ENCODE measurements at places on chromosomes 11 and 22.

- ATAC-seq, result peak; percentile 2
Observed at GRCh38 chr22:20131859-20132685, 468 bp downstream of the ZDHHC8 start.

- no peak for ATAC-seq
Observed at GRCh38 chr11:106480581-106481190, 403.2 kb downstream of the AASDHPPT start.

DNA sequence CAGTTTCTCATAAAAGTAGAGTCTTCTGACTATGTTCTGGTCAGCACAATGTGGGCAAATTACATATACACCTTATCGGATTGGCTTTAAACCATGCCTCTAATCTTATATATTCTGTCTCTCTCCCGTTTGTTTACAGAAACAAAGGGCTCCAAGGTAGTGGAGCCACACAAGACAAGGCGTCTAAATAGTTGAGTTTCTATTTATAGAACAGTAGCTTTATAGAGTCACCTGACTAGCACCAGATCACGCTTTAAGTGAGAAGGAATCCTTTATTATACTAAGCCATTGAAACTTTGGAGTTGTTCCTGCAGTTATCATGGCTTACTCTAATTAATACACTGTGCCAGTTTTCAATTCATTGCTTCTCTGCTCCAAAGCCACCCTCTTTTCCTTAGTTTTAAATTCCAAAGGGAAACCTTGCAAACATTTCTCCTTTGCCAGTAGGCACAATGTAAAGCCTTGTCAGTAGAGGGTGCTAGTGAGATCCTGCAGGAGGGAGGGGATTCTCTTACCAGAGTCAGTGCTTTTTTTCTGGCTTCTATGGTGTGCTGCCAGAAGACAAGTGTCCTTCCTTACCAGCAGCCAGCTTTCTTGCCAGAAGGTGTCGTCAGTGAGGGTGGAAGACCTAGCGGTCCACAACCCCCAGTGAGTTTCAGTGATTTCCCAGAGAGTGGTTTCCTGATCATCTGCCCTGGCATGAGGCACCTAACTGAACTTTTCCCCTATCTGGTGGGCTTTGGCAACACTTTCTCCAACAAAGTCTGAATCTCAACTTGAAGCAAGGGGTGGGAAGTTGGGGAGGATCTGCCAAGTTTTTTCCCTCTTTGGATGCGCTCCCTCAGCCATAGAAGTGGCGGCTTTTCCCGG, 71.7 kb downstream of the RAB38 start:
- no peak for ATAC-seq

DNA sequence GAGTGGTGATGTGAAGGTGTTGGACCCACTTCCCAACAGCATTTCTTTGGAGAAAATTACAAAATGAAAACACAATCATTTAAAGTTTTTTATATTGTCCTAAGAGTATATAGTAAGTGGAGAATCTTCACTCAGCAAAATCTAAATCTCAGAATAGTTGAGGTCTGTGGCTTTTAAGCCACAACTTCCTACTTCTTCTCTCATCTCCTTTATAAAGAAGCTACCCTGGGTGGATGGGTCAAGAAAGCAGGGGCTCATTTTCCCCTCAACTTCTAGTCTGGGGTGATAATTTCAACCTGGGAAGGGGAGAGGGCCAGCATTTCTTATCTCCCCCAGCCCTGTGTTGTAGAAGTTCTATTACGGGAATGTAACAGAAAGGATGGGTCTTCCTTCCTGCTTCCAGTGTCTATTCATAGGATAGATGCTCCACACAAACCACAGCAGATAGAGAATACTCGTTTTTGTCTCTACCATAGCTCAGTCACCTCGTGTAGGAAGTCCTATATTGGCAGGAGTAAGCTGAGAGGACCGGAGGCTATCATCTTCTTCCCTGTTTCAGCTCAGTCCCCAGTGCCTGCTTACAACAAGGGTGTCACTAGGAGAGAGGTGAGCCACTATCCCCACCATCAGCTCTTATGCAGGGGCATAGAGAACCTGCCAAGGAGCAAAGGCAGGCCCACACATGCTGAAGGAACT, 341.5 kb downstream of the CASP12 start:
- ATAC-seq, result no peak

DNA sequence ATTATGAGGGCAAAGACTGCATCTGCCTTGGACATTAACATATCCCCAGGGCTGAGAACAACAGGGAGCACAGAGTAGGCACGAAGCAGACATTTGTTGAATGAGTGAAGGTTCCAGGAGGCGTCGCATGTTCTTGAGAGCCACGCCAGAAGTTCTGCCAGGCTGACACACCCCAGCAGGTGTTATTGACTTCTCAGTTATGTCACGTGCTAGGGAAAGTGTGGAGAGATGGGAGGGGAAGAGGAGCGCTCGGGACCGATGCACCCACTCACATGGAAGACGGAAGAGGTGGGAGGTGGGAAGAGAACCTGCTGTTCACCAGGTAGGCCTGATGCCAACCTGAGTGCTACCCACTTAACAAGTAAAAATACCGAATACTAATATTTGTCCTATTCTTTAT, 232.8 kb downstream of the LARGE1 start:
- ATAC-seq, result no peak

- ATAC-seq, result no peak
Observed at GRCh38 chr11:8080069-8080670, 841 bp upstream of the TUB start.

GRCh38 chr22:44595841-44596341, 97.9 kb upstream of the RTL6 start:
- ATAC-seq, result no peak

- no peak for ATAC-seq
Observed at GRCh38 chr11:126231725-126232459, 20.3 kb downstream of the FAM118B start.

DNA sequence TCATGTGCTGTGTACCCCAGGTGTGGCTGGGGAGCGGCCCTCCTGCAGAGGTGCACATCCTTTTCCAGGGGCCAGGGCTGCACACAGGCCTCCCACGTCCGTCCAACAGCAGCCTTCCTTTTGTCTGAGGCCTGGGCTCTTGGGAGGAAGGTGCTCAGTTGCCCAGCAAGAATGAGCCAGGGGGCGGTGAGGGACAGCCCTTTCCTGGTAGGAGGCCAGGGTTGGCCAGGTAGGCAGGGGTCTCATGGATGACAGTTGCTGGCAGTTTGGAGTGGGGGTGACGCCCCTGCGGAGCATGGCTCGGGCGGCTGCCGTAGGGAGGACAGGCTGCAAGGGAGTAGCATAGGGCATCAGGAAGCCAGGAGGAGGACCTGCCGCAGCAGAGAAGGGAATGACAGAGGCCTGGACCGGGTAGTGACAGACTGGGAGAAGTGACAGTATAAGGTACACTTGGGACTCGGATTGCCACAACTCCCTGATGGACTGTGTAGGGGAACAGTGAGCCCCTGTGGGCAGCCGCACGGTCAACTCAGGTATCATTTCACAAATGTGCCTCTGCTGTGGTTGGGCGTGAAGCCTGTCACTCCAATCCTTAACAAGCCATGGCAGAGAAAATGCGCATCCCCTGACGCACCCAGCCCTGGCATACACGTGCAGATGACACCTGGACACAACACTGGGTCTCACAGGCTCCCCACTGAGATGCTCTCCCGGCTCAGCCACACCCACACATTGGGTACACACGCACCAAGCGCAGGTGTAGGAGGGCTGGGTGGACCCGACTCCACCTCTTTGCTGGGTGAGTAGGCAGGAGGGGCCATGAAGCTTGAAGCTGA, 79.7 kb downstream of the DGCR2 start:
- no peak for ATAC-seq

DNA sequence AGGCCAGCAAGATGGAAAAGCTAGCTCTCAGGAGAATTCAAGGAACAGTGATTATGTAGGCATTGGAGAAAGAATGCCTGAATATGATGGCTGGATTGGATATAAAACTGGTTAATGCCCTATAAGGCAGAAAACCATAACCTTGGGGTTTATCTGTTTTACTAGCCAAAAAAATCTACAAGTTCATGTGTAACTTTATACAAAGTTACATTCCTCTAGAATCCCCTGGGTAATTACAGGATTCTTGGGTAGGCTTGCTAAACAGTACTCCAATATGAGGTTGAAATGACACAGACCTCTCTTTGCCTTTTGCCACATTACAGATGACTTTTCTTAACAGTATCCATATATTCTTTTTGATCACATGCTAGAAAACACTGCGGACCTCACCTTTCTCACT, 26.0 kb downstream of the TSPAN18 start:
- ATAC-seq, result no peak

DNA sequence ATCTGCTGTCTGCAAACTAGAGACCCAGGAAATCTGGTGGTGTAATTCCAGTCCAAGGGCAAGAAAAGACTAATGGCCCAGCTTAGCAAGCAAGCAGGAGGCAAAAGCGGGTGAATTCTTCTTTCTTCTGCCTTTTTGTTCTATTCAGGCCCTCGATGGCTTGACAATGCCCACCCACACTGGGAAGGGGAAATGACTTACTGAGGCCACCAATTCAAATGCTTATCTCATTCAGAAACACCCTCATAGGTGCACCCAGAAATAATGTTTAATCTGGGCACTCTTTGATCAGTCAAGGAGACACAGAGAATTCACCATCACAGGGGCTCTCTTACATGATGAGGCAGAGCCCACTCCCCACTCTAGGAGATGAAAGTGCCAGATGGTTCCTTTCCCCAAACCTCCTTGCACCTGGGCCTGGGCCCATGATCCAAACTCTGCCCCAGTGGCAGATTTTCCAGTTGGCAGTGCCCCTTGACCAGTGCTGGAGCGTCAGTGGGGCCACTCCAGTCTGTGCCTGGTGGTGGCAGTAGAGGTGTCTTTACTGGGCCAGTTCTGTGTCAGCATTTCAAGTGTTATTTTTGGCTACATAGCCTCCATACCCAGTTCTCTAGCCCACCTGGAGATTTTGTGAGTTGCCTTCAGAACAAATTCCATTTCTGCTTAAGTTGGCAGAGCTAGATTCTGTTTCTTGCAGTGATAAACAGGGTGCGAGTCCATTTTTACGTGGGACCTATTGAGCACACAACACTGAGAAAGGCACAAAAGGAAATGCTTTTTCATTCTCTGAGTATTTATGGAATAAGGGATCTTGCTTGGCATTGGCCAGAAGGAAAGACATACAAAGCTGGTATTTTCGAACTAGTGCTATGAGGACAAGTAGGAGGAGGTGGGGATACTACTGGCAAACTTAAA, 7.5 kb downstream of the ELMOD1 start:
- peak; percentile 46 for ATAC-seq

DNA sequence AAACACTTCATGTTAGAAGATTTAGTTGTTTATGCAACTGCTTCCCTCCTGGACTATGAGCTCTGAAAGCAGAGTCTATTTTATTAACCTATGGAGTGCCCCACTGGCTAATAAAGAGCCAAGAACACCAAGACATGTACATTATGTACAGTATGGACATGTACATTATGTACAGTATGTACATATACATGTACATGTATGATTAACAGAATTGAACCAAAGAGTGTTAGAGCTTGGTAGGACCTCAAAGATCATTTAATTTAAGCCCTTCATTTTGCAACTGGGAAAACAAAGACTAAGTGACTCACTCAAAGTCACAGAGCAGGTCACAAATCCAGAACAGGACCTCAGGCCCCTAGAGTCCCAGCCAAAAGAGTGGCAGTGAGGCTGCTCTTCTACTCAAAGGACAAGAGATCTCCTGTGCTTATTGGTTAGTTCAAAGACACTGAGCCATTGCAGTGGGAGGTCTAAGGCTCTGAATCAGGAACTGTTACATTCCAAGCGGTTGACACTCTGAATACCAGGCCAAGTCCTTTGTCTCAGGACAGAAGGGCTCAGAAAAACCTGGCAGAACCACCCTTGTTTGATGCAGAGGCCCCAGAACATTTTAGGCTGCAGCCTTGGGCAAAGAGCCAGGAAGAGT, 103.8 kb downstream of the FAM168A start:
- no peak for ATAC-seq

GRCh38 chr11:128405112-128405511, 182.2 kb downstream of the ETS1 start:
- no peak for ATAC-seq

GRCh38 chr11:11436715-11437313, 83.8 kb upstream of the CSNK2A3 start:
- no peak for ATAC-seq

DNA sequence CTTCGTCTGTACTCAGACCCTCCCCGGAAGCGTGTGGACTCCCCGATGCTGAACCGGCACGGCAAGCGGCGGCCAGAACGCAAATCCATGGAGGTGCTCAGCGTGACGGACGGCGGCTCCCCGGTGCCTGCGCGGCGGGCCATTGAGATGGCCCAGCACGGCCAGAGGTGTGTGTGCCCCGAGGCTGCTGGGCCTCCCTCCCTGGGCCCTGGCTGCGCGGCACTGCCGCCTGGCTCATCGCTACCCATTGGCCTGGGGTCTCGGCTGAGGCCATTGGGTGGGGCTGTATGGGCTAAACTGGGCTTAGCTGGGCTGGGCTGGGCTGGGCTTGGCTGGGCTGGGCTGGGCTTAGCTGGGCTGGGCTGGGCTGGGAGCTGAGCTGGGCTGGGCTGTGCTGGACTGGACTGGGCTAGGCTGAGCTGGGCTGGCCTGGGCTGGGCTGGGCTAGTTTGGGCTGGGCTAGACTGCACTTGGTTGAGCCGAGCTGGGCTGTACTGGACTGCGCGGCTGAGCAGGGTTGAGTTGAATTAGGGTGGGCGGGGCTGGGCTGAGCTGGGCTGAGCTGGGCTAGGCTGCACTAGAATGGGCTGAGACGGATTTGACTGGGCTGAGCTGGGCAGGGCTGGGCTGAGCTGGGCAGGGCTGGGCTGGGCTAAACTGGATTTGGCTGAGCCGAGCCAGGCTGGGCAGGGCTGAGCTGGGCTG, 40.7 kb downstream of the MOB2 start:
- ATAC-seq, result no peak

DNA sequence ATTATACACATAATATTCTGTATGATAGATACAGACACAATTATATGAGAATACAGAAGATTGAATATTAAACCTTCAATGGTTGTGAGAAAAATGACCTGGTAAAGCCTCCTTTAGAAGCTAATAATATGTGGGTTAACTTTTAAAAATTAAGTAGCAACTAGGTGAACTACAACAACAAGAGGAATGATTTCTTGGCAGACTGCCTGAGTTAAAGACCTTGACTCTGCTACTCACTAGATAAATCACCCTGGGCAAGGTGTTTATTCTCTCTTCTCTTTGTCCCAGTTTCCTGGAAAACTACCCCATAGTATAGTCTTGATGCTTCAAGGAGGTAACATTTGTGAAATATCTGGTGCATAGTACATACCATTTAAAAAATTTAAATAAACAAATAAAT, 519.6 kb upstream of the TENM4 start:
- ATAC-seq, result no peak

- ATAC-seq, result no peak
Observed at GRCh38 chr11:116166573-116167465, 606.0 kb downstream of the BUD13 start.

DNA sequence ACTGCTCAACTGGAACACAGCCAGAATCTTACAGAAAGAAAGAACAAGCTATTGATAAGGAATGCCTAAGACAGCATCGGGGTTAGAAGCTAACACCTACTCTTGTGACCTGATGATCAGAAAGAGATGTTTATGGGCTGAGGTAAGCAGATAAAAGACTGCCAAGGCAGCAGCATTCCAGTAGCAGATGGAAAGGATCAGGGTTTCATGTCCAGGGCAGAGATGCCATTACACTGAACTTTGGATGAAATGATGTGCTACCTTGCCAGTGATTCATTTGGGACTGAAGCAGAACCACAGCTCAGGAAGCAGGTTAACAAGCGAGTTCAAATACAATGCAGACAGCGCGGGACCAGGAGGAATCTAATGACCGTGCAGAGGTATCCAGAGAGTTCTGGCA, 27.1 kb upstream of the APOA1 start:
- ATAC-seq, result no peak

GRCh38 chr22:25368271-25368670, 148.8 kb downstream of the CRYBB2 start:
- no peak for ATAC-seq

GRCh38 chr11:9914064-9914463, 250.2 kb downstream of the SWAP70 start:
- no peak for ATAC-seq
